ENCODE measurements at places on chromosomes 3 and 15.

DNA sequence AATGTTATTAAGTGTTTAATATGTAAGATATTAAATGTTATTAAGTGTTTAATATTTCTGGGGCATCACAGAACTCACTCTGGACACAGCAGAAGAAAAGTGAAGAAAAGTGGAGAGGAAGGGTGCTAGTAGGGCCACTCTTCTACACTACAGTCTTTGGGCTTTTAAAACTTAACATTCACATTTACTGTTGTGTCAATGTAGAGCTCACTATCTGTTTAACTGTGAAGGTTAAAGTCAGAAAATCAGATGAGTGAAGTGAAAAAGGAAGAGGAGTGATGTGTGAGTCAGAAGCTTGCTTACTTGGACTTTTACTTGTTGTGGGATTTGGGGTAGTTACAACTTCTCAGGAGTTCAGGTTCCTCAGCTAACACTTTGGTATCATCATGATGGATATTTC, 145.3 kb upstream of the DNAJC19 start:
- no peak for DNase-seq

GRCh38 chr3:23991683-23992628, 46.9 kb downstream of the NR1D2 start:
- no peak for DNase-seq

GRCh38 chr3:191065181-191065805, 133.7 kb upstream of the OSTN start:
- no peak for DNase-seq

- peak; percentile 68 for DNase-seq
Observed at GRCh38 chr3:50674349-50675178, at the start of gene DOCK3. TSS of gene DOCK3 (plus strand) at chr3:50674927. CDS start at chr3:50675264, 337 bp downstream.

- no peak for DNase-seq
Observed at GRCh38 chr3:179074656-179075055, 3.0 kb upstream of the ZMAT3 start.

DNA sequence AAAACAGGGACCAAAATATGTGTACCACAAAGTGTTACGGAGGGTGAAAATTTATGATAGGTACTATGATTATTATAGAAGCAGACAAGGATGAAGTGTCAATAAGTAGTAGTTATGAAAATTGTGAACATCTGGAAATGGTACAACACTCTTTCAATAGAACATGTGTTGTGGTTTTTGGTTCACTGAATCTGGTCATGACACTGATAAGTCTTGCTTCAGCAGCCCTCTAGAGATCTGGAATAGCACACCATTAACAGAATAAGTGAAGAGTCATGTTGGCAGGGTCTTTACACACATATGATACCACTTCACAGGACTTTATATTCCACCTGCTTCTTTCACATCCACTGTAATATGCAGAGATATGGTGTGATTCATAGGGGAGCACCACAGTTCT, 985.2 kb upstream of the SEMA6D start:
- no peak for DNase-seq

GRCh38 chr15:71712182-71712581, 98.2 kb upstream of the NR2E3 start:
- no peak for DNase-seq

- no peak for DNase-seq
Observed at GRCh38 chr3:188624384-188624783, 470.4 kb downstream of the LPP start.

DNA sequence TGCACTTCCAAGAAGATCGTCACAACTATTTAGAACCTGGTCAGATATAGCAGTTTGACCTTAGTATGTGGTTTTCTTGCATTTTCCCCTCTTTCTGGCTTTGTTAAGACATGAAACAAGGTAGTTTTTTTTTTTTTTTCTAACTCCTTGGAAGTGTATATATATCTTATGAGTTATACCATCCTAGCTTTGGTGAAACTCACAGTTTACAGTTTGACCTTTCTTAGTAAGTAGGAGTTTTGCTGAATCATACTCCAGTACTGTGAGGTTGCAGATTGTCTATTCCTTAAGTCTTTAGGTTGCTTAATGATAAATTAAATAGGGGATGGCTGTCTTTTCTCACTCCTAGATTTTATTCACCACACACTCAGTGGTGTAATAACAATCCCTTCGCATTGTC, 325.0 kb downstream of the RBMS3 start:
- DNase-seq = no peak

GRCh38 chr3:1824359-1824758, 274.3 kb upstream of the CNTN4 start:
- DNase-seq = no peak

GRCh38 chr3:249587-250262, 53.2 kb downstream of the CHL1 start:
- no peak for DNase-seq

- DNase-seq = peak; percentile 64
Observed at GRCh38 chr3:129121016-129121791, 400 bp downstream of the RAB43 start.

DNA sequence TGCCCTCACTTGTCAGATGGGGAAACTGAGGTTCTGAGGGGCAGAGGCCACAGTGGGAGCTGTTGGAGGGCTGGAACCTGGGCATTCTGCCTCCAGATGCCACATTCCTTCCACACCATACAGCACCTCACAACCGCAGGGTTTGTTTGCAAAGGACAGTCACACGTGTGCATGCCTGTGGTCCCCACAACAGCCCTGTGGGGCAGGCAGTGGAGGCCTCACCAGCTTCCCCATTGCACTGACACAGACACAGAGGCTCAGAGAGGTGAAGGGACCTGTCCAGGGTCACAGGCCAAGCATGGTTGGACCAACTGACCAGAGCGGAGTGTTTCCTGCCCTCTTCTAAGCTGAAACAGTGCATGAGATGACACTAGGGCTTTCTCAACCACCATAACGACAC, 75.2 kb upstream of the SEC13 start:
- DNase-seq = no peak
